ENCODE measurements at places on chromosomes 2 and 18.

DNA sequence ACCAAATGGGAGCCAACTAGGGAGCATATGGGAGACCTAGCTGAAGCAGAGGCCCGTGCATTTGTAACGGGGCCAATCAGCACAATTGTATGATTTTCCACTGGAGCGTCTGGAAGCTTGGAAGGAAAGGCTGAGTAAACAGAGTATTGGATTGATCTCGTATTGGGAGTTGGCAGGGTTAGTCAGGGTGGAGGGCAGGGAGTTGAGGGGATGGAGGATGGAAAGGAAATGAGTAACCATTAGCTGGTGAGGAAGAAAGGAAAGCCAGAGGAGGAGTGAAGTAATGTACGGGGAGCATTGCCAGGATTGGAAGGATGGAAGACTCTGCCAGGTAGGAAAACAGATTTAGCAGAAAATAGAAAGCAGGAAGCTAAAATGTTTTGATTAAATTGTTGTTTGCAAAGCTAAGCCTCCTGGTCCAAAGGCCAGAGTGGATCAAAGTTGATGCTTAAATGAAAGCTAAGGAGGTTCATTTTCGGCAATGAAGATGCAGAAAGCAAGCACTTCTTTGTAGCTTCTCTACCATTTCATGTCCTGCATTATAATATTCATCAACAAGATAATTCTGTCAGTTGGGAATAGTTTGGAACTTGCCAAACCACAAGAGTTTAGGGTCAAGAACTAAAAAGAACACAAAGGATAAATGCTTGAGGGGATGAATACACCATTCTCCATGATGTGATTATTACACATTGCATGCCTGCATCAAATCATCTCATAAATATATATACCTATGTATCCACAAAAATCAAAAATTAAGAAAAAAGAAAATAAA lies 75.6 kb upstream of the TTN start:
- DNase-seq, result no peak

DNA sequence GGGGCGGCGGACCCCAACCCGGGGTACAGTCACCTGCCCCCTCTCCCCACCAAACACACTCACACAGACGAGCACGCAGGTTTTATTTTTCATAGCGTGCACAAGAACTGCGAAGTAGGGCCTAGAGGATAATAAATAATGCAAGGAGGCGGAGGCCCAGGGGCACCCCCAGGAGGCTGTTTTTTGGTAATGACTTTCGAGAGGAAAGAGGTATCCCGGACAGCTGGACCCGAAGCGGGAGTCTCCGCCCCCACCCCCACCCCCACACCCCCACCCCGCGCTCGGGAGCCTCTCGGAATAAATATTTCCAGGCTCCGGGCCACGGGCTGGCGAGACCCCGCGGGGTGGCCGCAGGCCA lies 3.4 kb downstream of the CYP26B1 start:
- DNase-seq, result no peak

DNA sequence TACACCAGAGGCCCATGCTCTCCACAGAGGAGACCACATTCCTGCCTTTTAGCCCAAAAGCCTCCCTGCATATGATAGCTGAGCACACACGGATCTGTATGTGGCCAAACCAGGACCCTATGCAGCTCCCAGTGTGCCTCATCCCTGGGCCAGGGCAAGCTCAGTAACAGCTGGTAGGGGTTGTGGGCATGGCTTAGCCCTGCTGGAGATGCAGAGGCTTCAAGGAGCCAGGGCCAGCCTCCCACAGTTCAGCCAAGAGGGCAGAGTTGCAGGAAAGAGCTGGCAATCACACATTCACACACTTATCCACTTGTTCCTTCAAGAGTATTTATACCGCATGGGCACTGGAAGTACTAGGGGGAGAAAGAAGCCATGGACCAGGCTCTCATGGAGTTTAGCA lies 1.6 kb upstream of the LIMS2 start:
- DNase-seq, result no peak

DNA sequence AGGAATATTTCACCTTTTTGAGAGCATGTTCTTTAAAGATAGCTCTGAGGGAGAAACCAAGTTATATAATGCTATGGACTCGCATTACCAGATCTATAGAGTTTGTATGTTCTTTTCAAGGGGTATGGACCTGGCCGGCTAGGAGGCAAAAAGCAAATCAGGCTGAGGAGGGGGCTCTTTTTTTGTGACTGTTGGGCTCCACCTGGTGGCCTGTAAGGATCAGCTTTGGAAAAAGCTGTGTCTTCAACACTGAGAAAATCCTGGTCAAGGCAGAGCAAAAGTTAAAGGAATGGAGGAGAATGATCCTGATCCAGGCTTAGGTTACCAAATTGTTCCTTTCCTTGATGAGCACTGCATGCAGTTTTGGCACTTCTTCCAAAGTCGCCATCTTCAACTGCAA lies 180.5 kb downstream of the DIS3L2 start:
- no peak for DNase-seq

GRCh38 chr2:142307616-142308115 lies 176.8 kb upstream of the LRP1B start:
- DNase-seq, result no peak
